ENCODE measurements at places on chromosomes 11 and 22. TPM values are rescaled to one million over a fixed set of nuclear protein-coding genes. Genes with fewer than 3 reads are reported as not detected.

DNA sequence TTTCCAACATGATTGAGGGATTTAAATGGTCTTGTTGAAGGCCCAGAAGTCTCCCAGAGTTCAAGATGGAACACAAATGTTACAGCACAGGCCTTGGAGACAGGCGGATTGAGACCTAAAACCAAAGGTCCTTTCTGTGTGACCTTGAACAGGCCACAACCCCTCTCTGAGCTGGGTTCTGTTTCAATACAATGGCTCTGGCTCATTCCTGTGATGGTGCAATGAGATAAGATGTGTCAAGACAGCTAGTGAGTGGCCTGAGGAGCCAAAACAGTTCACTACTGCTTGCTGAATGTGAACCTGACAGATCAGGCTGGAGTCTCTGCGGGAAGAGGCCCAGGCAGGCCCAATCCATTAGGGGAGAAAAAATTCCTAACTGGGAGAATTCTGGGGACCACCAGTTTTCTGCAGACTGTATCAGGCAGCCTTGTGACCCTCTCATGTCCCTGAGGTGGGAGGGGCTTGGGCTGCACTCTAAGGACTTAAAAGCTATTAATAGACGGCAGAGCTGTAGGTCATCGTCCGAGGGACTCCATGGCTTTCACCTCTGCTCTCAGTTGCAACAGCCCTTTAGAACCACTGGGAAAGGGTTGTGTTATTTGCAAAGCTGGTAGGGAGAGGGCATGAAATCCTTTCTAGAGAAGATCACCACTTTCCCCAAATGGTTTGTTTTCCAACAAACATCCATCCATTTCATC lies 126.1 kb upstream of the TEAD1 start:
- H3K36me3 ChIP-seq, result no peaks in the 10 kb centered on the region
- no peaks in the 10 kb centered on the region for H3K27me3 ChIP-seq
- no peak overlapping the region for H3K27ac ChIP-seq
- no peak overlapping the region for H3K4me3 ChIP-seq
- H3K4me1 ChIP-seq, result peaks cover 6% of the 10 kb centered on the region

GRCh38 chr11:121389651-121390050 lies 62.5 kb upstream of the SORL1 start:
- H3K27me3 ChIP-seq, result no peaks in the 10 kb centered on the region
- H3K4me1 ChIP-seq, result peaks cover 8% of the 10 kb centered on the region
- H3K27ac ChIP-seq, result peak overlapping the region; percentile 20
- no peak for DNase-seq

GRCh38 chr11:9642894-9643293 lies 21.0 kb upstream of the SWAP70 start:
- no peak overlapping the region for H3K4me3 ChIP-seq

DNA sequence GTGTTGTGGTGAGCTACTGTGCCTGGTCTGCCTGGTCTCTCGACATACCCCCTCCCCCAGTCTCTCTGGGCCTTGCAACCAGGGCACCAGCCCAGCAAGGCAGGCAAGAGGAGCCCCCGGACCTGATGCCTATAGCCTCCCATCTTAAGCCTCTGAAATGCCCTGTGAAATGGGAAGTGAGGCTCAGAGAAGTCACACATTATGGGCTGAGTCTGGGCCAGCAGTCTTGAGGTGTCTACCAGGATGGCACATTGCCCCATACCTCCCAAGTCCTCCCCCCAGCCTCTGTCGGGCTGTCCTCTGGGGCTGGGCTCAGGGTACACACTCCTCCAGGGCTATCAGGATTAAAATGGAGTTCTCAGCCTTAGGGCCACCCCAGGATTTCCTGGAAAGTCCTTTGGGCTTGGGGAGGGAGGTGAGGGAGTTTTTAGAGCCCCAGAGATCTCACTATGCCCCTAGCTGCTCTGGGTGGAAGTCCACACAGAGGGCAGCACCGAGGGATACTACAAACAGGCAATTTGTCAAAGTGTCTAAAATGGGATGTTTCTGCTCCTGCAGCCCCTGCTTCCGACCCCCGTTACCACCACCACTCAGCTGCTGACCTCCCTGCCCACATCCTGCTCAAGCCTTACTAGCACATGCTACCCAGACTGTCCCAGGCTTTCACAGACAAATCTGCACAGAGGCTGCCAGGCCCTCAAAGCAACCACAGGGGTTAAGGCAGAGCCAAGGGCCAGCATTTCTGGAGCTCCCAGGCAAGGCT lies 3.1 kb upstream of the SH3BP1 start:
- no peak overlapping the region for H3K4me3 ChIP-seq
- no peak for DNase-seq
- H3K4me1 ChIP-seq, result peaks cover 86% of the 10 kb centered on the region
- H3K27ac ChIP-seq, result peak overlapping the region; percentile 36

MUS81 gene
- total RNA-seq, result 52.8 TPM

Data from lower lobe of right lung (tissue), 2 donors.